Right hindlimb (tissue), 1 donor: ENCODE measurements at places on chromosomes 2 and 18.
A peak's percentile ranks its signal among the peaks of the same experiment; 100 is the strongest.

GRCh38 chr18:69898241-69898861 is 49.3 kb downstream of the CD226 start:
- no peak for DNase-seq

- DNase-seq: no peak
These were observed 900.8 kb downstream of the SLC4A3 start for GRCh38 chr2:220528180-220528675.

DNA sequence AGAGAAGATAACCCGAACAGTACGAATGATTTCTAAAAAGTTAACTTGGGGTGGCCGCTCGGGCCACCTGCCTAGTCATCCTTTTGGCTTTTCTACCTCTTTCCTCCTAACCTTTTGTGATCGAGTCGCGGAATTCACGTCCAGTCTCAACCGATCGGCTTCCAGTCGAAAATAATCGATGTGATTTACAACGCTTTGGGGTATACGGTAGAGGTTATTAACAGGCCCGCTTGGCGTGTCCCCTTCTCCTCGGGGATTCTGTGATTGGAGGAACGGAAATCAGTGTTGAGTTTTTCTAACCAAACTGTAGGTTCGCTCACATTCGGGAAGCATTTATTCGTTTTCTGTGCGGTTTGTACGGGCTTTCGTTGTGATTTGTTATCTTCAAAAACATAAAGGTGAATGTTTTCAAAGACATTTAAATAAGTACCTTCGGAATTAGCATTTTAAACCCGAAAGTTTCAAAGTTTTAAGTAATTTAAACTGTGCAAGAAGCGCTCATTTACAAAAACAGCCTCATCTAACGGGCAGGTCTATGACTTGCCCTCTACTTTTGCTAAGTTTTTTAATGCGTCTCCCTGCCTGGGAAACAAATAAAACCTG is 588 bp upstream of the FOXI3 start:
- DNase-seq: peak; percentile 37

GRCh38 chr2:8352296-8352695 is 329.6 kb upstream of the ID2 start:
- no peak for DNase-seq

DNA sequence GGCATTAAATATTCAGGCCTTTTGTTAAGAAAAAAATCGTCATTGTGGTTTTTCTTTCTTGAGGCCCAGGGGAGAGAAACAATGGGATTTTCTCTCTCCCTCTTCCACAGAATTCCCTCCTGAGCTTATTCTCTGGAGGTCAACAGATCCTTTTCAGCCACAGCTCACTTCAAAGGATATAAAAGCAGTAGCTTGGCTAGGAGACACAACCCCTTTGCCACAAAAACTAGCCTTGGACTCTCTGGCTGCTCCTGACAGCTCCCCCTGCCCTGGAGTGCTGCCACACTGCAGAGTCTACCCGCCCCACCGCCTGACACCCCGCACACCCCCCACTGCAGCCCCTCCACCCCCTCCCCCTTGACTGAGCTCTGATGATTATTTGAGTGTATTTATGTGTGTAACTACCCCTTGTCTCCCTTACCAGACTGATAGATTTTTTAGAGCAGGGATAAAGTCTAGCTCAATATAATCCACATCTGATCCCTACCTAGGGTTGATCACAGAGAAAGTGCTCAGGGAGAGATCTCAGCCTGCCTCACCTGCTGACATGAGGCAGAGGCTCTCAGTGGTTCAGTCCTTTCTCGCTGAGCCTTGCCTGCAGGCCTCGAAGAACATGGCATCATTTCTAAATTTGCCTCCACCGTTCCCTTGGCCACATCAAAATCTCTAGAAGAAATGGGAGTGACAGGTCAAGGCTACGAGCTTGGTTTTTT is 132.2 kb upstream of the SP5 start:
- no peak for DNase-seq

GRCh38 chr2:73074110-73075069 is 2.9 kb upstream of the SFXN5 start:
- DNase-seq: no peak

DNA sequence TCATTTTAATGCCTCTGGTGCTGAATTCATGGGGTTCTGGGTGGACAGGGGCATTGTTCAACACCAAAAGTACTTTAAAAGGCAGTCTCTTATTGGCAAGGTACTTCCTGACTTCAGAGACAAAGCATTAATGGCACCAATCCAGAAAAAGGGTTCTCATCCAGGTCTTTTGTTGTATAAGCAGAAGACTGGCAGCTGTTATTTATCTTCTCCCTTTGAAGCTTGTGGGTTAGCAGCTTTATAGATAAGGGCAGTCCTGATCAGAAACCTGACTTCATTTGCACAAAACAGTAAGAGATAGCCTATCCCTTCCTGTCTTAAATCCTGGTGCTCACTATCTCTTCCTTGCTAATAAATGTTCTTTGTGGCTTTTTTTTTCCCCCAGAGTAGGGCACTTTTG is 68.8 kb downstream of the VPS54 start:
- no peak for DNase-seq

DNA sequence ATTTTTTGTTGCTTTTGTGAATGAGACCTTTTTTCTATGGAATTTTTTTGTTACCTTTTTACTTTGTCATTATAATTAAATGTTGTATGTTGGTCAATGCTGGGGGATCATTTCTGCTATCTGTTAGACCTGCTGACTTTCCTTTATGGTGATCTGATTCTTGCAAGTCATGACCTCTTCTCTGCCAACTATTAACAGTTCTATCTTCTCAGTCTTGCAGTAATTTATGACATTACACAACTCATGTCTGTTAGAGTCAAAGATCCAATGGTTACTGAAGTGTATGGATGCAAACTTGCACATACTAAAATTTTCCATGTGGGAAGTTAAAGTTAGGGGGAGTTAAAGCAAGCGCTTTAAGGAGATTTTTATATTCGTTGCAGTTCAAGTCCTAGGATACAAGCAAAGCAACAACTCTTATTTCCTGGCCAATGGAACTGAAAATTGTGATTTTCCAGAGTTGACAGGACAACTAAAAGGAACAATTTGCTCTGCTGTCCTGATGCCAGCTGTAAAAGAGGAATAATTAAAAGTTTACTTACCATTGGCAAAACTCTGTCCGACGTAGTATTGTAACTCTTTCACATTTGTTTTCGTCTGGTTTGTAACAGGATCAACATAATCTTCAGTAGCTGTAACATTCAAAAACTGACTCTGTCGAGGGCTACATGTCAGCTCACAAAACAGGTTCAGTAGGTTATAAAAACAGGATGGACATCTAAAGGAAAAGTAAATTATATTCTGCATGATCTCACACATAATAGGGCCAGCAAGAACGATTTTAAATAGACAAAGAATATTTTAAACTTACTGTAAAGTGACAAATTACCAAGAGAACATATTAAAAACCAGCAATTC is 17.8 kb downstream of the NPC1 start:
- DNase-seq: no peak

DNA sequence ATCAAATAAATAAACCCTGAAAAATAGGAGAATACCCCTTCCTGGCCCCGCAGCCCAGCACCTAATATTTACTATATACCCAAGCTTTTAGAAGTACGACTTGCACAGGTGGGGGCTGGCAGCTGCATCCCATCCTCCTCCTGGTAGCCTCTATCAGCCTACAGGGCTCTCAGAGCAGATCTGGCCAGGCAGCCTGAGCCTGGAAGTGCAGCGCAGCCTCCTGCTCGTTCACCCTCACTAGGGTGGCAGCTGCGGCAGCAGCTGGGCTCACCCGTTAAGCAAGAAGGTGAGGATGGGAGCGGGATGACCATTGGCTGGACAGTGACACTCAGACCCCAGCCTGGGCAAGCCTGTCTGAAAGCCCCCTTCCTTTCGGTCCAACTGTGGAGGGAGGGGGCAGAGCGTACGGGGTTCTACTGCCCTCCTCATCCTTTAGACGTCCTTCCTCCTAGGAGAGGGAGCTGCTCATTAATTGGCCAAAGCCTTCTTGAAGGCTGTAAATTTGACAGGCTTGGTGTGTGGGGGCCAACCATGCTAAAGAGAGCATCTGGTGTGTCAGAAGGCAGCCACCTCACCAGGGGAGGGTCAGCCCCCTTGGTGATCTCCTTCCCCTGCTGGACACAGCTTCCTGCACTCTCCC is 23.3 kb downstream of the MPHOSPH10 start:
- no peak for DNase-seq

DNA sequence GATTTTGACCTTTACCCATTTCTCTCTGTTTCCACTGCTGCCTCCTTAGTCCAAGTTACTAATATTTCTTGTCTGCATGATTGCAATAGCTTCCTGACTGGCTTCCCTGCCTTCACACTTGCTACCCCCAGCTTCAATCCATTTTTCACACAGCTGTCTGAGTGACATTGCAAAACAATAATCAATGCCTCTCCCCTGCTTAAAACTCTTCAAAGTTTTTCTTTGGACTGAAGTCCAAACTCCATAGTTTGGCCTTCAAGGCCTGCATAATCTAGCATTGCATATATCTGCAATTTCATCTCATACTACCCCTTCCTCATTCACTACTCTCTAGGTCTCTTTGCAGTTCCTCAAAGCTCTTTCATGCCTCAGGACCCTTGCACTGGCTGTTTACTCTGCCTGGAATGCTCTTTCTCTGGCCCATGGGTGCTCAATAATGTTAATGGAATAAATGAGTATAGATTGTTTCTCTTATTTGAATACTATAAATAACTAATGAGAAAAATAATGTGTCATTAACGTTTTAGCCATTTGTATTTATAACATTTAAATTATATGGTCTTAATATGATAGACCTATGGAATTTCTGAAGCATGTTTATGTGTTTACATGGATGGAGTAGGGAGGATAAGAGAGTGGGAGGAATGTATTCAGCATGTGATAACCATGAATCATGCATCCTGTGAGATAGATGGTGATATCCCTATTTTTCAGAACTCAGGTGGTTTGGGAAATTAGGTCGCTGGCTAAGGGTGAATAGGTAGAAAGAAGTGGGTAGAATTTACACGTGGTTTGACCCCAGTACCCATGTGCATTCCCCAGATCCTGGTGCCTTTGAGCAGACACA is 5.7 kb upstream of the TMEM178A start:
- no peak for DNase-seq

GRCh38 chr18:6056171-6056910 is 161.0 kb upstream of the TMEM200C start:
- no peak for DNase-seq

DNA sequence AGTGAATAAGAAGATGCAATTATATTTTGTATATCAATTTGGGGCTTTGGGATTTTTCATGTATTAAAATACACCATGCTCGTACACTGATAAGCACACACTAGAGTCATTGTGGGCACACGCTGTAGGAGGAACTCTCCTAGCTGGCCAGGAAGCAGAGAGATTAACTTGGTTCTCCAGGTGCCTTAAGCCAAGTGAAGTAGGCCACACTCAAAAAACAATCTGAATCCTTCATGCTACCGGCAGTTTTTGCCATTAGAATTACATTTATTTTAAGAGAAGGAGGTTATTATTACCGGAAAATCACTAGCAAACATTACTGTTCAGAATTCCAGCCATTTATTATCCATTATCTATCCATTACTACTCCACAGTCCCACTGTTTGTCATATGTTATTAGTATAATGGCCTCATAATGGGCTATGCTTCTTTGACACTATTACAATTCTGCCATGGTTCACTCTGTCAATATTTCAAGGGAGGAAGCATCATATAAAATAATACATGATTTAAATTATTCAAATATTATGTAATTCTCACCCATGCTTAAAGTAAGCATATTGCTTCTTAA is 214.4 kb downstream of the L3MBTL4 start:
- no peak for DNase-seq

- peak; percentile 47 for DNase-seq
These were observed 30.4 kb downstream of the FARP2 start for GRCh38 chr2:241386519-241386918.

- DNase-seq: no peak
These were observed 267.0 kb downstream of the NOL4 start for GRCh38 chr18:33957707-33958106.

GRCh38 chr18:7683753-7684152 is 116.6 kb downstream of the PTPRM start:
- no peak for DNase-seq

DNA sequence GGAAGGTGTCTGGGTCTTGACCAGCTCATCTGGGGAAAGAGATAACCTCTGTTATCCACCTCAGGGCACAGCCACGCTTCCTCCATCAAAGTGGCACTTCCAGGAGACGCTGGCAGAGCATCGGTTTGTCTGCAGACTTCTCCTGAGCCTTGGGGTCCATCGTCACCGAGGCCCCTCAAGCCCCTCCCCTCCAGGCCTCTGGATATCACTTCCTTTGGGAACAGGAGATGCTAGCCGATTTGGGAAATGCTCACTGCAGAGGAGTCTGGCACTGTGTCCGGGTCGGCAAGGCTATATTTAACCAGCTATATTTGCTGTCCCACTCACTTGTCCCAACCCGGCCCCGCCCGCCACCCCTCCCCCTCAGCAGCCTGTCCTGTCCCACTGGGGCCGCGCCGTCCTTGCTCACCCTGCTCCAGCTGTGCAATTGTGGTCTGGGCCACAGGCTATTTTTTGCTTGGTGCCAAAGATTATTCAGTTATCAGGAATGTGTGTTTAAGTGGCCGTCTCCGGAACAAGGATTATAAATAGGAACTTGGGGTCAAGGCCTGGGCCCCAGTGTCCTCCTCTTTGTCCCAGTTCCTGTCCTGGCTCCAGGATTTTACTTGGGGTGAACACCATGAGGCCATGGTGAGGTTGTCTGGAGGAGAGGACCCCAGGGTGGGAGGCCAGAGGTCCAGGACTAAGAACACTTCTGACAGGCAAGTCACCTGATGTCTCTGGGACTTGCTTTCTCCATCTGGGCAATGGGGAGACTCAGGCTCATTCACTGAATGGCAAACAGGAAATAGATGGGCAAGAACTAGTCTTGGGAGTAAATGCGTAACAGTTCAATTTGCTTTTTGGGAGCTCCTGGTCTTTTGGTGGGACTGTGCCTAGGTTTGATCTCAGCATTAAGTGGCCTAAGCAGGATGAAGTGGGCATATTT is 263.6 kb downstream of the DYSF start:
- DNase-seq: peak; percentile 84

GRCh38 chr2:172995323-172996244 is 80.1 kb upstream of the MAP3K20 start:
- DNase-seq: peak; percentile 73

DNA sequence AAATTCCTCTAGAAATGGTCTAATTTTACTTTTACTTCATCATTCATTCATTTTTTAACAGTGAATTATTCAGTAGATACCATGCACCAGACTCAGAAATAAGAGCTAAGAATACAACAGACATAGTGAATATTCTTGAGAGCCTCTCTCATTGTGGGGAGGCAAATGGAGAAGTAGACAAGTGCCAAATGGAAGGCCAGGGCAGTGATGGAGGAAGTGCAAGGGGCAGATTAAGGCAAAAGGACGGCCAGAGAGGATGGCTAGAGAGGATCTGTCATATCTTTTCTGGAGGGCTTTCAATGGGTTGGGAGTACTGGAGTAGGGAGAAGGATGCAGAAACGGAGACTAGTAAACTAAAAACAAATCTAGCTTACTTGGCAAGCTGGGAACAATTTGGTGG is 19.0 kb upstream of the RMDN2 start:
- no peak for DNase-seq

GRCh38 chr2:241775223-241776177 is 1.1 kb upstream of the GAL3ST2 start:
- DNase-seq: no peak
